ENCODE measurements at places on chromosomes 16 and 17.

GRCh38 chr17:80339118-80339517 is 75.8 kb upstream of the ENDOV start:
- DNase-seq: no peak

GRCh38 chr17:80236911-80237310 is 16.7 kb downstream of the SLC26A11 start:
- DNase-seq: no peak

- no peak for DNase-seq
Observed at GRCh38 chr16:80656711-80657150, 115.9 kb downstream of the DYNLRB2 start.

GRCh38 chr16:73432850-73433730 is 385.2 kb upstream of the ZFHX3 start:
- no peak for DNase-seq

GRCh38 chr17:69239611-69240600 is 11.3 kb upstream of the ABCA10 start:
- no peak for DNase-seq

DNA sequence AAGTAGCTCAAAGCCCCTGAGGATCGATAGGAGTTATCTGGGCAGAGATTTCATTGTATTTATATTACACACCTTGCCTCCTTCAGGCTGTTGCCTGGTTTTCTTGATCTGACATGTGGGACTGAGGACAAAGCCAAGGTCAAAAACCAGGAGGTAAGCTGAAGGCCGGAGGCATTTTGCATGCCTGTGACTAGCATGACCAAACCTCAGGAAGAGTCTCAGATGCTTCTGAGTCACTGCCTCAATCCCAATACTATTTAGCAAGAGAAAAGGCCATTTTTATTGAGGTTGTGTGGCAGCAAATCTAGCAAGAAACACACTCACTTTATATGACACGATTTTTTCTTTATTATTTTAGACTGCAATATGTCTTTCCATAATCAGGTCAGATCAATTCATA is 968.1 kb downstream of the CDH11 start:
- no peak for DNase-seq

GRCh38 chr16:71569621-71570020 is 7.3 kb downstream of the TAT start:
- no peak for DNase-seq

DNA sequence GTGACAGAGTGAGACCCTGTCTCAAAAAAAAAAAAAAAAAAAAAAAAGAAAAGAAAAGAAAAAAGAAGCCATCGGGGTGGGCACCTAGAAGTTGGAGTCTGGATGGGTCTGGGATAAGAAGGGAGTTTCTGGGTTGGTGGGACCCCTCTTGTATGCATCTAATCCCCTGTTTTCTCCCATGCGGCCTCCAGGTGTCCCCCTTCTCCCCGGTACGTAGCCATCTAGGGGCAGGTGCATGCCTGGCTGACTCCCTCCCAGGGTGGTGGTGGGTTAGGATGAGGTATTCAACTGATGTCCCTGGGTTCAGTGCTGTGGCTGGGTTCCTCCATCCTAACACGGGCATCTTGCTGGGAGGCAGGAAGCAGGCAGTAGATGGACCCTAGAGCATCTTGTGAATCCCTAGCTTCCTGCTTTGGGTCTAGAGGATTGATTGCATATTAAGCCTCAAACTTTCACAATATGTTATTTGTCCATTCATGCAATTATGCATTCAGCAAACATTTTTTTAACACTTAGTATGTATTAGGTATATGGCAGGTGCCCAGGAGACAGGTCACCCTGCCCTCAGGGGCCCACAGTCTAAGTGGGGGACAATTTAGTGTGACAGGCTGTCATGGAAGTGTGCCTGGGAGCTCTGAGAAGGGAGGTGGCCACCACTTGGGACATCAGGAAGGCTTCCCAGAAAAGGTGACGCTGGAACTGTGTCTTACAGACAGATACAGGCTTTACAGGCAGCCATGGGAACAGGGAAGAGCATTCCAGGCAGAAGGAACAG is 13.1 kb downstream of the FMNL1 start:
- DNase-seq: no peak

DNA sequence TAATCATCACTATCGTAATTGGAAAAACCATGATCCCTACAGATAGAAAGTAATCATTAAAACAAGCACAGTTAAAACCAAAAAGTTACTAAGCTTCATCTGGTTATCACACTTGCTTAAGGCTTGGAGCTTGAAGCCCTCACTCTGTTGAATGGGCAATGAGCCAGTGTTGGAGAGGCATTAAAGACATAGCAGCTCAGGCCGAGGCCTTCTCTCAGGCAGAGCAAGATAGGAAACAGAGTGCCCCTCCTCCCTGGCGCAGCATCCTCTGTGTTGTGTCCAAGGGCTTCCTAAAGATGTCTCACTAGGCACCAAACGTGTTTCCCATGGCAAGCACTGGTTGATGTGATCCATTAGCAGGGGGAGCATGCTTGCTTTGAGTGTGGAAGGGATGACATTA is 34.9 kb upstream of the LGALS9 start:
- DNase-seq: no peak

GRCh38 chr17:77905766-77906165 is 52.7 kb upstream of the TNRC6C start:
- DNase-seq: no peak

DNA sequence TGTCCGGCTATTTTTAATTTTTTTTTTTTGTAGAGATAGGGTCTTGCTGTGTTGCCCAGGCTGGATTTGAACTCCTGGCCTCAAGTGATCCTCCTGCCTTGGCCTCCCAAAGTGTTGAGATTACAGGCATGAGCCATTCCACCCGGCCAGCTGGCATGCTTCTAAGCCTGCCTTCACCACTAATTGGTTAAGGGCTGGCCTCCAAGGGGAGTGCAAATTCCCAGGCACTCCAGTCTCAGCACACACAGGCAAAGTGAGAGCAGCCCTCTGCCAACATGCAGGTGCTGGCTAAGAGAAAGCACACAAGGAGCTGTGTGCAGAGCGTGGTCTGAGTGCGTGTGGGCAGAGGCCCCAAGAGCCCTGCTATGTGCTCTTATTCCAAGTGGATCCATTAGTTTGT is 149.8 kb upstream of the HS3ST2 start:
- no peak for DNase-seq

DNA sequence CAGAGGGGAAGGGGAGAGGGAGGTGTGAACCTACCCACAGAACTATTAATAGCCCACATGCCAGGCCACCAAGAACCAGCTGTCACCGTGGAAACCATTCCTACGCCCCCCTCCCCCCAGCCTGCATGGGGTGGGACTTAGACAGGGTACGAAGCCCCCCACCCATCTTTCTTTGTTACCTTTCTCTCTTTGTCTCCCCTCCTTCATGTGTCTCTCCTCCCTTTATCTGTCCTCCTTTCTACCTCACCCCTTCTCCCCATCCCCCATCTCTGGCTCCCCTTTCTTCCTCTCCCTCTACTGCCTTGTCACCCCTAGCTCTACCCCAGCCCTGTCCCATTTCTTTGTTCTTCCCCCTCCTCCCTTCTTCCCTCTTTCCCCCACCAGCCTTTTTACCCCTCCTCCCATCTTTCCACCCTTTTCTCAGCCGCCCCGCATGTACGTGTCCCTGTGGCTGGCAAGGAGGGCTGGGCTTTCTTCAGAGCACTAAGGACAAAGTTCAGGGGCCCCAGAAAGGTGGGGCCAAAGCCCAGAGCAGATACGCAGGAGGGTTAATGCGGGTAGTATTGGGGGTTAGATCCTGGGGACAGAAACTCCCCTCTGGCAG is 8.0 kb downstream of the THRA start:
- no peak for DNase-seq

DNA sequence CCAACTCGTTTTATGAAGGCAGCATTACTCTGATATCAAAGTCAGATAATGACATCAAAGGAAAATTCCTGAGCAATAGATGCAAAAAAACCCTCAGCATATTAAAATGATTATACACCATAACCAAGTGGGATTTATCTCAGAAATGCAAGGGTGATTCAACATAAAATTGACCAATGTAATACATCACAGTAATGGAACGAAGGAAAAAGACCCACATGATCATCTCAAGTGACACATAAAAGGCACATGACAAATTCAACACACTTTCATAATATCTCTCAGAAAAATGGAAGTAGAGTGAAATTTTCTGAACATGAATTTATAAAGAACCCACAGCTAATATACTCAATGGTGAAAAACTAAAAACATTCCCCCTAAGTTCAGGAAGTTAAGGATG is 118.8 kb downstream of the ITFG1 start:
- DNase-seq: peak; percentile 10

DNA sequence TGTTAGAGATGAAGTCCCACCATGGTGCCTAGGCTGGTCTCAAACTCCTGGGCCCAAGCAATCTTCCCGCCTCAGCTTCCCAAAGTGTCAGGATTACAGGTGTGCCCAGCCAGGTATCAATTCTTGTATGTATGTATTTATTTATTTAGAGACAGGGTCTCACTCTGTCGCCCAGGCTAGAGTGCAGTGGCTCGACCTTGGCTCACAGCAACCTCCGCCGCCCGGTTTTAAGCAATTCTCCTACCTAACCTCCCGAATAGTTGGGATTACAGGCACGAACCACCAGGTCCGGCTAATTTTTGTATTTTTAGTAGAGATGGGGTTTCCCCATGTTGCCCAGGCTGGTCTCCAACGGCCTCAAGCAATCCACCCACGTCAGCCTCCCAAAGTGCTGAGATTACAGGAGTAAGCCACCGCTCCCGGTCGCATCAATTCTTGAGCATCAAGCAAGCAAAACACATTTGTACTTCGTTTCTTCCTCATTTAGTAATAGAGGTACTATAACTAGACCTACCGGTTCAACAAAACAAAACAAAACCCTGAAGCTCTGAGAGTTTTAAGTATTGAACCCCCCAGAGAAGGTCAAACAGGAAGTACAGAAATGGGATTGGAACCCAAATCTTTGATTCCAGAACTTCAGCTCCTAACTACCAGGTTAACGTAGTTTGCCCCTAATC is 1.0 kb upstream of the ZNF500 start:
- no peak for DNase-seq

DNA sequence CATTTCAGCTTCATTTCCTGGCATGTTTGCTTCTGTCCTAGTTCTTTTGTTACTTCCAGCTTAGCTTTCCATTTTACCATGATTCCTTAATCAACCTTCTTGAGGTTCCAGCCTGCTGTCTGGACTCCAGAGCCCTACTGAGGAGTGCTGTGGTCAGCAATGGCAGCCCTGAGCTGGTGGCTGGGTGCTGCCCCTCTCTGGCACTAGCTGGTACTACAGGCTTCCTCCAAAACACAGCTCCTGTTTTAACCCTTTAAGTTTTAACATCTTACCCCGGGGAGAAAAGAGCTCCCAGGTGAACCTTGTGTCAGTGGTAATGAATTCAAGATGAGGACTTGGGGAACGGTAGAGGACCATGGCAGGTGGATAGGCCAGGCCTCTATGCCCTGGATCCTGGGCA is 395.5 kb downstream of the TMEM114 start:
- no peak for DNase-seq

- DNase-seq: peak; percentile 49
Observed at GRCh38 chr16:47732523-47733111, 271.5 kb downstream of the PHKB start.

DNA sequence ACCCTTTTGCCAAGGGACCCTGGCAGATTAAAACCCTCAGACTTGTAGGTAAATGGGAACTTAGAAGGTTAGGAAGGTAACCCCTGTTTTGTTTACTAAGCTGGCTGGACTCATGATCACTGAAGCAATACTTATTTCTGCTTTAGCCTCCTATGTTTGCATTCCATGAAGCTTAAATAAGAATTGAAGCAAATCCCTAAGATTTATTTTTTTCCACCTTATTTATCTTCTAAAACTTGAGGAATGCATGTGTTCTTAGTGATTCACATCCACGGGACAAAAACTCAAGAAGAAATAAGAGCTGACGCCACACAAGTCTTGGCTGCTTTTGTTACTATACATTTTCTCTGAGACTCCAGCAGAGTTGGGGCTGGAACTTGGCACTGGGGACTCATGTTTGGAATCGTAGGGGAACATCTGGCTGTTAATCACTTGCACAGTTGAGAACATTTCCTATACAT is 35.5 kb downstream of the CLUAP1 start:
- DNase-seq: no peak

- DNase-seq: no peak
Observed at GRCh38 chr17:17064322-17064721, 22.1 kb downstream of the MPRIP start.

DNA sequence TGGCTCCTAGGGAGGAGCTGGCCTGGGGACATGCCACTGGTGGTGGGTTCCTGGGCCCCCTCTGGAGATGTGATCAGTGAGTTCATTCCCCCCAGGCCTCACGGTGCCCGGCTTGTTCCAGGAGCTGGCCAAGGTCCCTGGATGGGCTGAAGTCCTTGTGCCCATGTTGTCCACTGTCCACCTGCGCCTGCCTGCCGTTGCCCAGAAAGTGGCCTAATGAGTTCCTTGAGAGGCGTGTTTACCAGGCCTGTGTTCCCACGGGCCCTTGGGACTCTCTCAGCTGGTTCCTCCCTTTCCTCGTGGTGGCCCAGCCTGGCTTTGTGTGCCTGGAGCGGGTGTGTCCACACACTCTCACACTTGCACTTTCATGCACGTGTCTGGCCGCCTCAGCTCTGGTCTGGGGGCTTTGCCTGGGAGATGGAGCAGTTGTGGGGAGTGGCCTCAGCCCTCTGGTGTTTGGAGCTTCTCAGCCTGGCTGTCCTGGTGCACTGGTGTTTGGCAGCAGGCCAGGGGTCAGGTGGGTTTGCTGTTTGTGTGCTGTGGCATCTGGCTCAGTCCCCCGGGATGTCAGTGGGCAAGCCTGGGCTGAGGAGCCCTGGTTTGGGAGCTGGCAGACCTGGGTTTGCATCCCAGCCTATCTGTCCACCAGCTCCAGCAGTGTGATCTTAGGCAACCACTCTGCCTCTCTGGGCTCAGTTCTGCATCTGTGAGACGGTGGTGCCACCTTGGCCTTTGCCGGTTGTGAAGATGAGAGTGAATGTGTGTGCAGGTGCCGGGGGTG is 18.0 kb downstream of the ADCY7 start:
- no peak for DNase-seq

DNA sequence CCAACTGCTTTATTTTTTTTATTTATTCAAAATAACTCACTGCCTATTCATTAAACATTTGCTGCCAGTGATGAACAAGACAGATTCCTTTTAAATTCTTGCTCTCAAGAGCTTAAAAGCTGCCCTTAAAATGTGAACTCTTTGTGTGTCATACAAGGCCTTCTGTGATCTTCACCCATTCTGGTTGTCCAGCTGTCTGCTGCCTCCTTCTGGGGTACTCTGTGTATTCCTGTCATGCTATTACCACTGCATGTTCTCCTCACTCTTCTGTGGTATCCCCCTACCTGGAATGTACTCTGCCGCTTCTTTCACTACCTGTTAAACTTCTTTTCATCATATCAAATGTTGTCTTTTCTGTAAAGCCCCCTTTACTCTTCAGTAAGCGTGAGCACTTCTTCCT is 165.8 kb downstream of the CHD9 start:
- DNase-seq: no peak

DNA sequence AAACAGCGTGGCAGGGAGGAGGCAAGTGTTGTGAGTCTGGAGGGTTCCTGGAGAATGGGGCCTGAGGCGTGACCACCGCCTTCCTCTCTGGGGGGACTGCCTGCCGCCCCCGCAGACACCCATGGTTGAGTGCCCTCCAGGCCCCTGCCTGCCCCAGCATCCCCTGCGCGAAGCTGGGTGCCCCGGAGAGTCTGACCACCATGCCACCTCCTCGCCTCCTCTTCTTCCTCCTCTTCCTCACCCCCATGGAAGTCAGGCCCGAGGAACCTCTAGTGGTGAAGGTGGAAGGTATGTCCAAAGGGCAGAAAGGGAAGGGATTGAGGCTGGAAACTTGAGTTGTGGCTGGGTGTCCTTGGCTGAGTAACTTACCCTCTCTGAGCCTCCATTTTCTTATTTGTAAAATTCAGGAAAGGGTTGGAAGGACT is at the start of gene CD19:
CD19 (plus strand) TSS at position 171 of the 425 bp plus-strand sequence; CDS start at position 201, 30 bp downstream.
- DNase-seq: no peak

Data from HS-5 (cell line).